ELR (cell line): ENCODE measurements at places on chromosomes 5 and 9.
A peak's percentile ranks its signal among the peaks of the same experiment; 100 is the strongest.

- no peak for DNase-seq
Measured at GRCh38 chr5:74173241-74173640, 467.3 kb downstream of the ENC1 start.

GRCh38 chr5:124581738-124582560 lies 164.5 kb downstream of the ZNF608 start:
- no peak for DNase-seq

DNA sequence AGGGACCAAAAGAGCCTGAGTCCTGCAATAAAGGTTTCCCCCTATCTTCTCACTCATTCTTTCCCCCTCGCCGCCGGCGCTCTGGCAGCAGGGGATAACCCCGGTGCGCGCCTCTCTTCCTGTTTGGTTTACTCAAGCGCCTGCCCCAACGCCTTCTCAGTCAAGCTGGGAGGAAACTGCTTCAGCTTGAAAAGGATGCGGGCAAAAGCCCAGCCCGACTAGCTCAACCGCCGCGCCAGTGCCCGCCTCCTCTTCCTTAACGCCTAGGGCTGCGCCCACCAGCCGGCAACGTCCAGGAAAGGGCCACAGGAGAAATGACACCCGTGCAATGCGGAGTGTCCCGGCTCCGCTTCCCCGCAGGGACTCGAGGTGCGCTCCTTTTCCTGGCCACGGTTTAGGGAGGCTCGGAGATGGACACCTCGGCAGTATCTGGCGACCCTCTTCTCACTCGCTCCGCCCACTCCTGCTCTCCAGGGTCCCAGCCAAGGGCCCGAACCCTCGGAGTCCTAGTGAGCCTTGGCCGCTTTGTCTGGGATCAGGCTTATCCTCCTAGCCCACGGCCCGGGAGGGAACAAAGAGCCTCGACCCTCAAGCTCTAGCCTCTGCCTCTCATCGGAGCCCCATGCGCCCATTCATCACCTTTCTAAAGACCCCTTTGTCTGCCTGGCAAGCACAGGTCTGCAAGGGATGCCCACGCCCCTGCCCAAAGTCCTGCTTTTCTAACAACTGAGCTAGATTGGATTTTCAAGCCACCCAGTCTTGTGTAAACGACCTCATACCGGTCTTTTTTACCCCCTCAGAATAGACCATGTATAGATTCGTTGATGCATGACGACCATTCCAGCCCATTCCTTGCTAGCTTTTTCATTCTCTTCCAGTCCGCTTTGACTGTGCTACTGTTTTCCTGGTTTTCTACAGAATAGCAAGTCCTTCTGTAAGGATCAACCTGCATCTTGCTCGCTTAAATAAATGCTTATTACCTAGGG lies 2.0 kb downstream of the ST8SIA4 start:
- DNase-seq = peak; percentile 85

DNA sequence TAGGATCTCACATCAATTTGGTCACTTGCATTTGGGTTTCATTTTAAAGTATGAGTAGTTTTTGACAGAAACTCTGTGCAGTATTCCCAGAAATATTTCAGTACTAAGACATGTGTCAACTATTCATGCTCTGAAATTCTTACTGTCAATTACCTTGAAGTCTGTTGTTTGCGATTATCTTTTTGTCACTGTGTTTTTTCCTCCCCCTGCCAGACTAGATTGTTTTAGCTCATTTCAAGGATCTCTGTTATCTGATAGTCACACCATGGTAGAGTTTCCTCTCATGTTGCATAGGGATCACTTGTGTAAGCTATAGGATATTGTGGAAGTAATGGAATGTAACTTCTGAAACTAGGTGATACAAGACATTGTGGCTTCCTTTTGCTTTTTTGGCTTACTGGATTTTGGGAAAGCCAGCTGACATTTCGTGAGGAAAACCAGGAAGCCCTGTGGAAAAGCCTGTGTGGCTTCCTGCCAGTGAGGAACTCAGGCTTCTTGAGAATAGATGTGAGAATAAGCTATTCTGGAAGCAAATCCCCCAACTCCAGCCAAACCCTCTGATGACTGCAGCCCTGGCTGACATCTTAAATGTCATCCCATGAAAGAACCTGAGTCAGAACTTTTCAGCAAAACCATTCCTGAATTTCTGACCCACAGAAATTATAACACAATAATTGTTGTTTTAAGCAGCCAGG lies 122.2 kb downstream of the FGF10 start:
- DNase-seq = no peak

DNA sequence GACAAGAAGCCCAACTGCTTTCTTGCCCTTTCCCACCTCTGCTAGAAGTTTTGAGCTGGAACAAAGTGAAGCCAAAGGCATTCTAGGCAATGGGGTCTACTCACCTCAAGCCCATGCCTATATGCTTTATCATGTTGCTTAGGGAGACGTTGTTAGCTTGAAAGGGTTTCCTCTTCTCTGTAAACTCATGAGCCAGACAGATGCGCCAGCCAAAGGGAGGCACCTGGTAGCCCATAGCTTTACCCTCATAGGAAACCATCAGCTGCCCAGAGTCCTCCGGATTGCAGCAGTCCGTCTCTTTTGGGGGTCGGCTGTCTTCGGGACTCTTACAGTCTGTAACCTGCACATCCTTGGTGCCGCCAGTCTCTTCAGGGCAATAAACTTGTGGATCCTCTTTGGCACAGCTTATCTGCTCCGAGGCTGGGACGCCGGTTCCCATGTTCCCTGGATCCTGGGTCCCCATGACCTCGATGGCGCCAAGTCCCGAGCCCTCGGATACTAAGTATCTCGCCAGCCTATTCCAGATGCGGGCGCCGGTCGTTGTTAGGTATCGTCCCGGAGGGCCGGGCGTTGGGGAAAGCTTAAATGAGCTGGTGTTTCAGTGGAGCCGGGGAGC lies 678 bp downstream of the GBA2 start:
- peak; percentile 43 for DNase-seq

DNA sequence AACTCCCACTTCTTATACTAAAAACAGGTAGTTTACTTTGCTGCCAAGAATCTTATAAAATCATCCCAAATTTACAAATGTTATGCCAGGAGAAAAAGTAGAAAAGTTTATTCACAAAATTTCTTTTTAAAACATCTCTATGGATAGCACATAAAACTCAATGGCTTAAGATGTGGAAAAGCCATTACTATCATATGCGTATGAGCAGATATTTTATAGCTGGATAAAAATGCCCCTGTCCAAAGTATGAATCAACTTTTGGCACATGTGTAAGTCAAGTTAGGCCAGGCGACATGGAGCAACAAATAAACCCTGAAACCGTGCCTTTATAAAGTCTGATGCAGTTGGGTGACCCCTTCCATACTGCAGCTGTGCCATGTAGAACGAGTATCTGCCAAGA lies 38.6 kb upstream of the FBP1 start:
- no peak for DNase-seq

- DNase-seq = peak; percentile 14
Measured at GRCh38 chr5:131068893-131069643, 96.0 kb downstream of the HINT1 start.

DNA sequence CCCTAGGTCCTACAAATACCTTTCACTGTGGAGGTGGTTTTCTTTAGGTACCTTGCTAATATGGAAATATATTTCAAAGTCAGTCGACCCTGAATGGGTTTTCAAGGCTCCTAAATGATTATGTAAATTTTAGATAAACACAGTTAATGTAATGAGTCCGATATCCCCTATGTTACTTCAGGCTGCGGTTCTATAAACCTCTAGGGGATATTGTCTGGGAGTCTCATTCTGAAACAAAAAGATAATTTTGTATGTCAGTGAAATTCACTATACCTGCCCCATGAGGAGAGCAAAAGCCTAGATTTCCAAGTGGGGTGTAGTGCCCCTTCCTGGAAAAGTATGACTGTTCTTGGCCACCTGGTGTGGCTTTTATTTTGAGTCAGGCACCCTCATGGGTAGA lies 377.3 kb downstream of the ICE1 start:
- no peak for DNase-seq

GRCh38 chr5:10579536-10580521 lies 16.0 kb downstream of the ANKRD33B start:
- no peak for DNase-seq

GRCh38 chr5:133497608-133498348 lies 114.6 kb downstream of the FSTL4 start:
- DNase-seq = no peak

- no peak for DNase-seq
Measured at GRCh38 chr5:170464280-170465127, 39.3 kb upstream of the KCNIP1 start.

DNA sequence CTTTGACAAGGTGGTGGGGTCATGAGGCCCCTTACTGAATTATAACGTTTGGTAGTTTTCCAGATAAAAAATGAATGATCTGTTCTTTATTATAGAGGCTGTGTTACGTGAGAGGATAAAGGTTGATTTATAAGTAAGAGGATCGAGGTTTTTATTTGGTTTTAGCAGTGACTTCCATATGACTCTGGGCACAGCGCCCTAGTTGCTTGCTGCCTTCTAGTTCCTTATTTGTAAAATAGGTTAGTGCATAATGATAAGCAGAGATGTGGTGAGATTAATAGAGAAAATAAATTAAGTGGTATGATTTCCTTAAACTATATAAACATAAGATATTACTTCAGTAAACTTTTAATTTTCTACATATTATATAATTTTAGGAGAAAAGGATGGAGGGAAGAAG lies 29.8 kb downstream of the MRRF start:
- no peak for DNase-seq

- DNase-seq = no peak
Measured at GRCh38 chr5:169243651-169244422, 57.1 kb downstream of the SLIT3 start.

DNA sequence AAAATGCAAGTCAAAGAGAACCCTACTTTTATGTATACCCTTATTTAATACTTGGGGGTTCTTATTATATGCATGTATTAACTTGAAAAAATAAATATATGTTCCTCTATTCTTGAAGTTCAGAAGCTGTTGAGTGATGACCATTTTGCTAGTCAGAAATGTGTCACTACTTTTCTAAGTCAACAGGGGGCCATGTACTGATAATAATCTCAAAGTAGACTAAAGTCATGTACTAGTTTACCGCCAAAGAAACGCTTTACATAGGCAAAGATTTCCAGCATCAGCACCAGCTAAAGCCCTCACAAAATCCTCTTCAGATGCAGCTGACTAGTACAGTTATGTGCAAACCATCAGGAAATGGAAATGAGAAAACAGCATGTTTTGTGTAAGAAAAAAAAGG lies 5.7 kb upstream of the BHMT start:
- peak; percentile 18 for DNase-seq

DNA sequence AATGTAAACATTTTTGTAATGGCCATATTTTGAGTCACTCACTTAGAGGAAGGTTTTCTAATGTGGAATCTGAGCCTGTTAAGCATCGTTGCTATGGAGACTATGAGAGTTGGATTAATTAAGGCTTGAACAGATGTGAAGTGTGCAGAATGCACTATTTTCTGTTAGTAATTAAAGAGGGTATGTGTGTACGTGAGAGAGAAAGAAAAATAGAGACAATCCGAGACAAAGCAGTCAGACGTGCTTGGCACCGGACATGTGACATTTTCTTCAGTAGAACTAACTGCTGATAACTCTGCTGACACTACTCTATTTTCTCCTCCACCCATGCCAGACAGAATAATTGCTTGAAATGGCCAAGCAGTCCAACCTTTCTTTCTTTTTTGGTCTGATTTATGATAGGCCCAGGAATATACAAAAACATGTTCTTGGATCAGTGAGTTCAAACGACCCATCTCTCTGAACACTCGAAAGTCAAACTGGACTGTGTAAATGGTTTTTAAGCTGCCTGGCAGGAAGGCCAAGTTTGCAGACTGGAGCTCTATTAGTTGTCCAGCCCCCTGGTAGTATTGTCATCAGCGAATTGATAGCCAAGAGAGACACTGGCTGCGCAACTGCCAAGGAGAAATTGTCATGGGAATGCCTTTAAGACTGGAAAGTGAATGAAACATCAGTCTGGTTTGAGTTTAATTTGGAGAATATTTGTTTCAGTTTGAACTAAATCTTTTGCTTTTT lies 322.1 kb downstream of the ARHGEF28 start:
- no peak for DNase-seq

DNA sequence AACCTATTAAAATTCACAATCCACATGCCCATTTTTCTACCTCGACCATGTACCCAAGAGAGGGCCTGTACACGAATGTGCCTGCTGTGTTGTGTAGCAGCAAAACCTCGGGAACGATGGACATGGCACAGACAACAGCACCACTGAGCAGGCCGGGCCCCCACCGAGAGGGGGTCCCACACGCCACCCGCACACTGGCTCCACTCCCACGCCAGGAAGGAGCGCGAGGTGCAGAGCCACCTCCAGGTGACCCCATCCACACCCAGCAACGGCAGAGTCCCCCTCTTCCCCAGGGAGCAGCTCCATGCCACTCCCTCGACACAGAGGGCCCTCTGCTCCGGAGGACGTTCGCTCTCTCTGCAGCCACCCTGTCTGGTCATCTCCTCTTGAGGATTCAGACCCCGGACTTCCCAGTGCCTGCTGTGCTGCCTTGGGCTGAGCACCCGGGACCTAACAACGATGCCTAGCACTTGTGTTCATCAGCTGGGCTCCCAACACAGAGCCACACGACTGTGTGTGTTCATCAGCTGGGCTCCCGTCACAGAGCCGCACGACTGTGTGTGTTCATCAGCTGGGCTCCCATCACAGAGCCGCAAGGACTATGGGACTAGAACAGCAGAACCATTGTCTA lies 25.3 kb upstream of the ADAMTS2 start:
- DNase-seq = no peak

DNA sequence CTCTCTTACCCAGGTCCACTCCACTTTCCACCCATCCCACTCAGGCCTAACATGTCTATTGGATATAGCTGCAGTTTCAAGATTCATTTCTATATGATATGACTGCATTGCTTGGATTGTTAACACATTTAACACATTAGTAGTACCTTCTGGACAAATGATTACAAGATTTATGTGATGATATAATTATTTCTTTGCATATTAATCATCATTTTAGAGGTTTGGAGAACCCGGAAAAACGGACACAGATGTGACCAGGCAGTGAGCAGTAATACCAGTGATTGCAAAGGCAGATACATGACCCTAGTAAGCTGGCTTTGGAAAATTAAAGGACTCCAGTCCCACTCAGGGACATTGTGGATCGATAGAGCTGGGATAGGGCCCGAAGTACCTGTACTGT lies 103.8 kb downstream of the PRR16 start:
- DNase-seq = no peak

GRCh38 chr9:126705767-126706697 lies 92.3 kb downstream of the LMX1B start:
- DNase-seq = peak; percentile 43

GRCh38 chr5:82785882-82786509 lies 291.2 kb downstream of the TMEM167A start:
- no peak for DNase-seq

GRCh38 chr5:149429839-149430721 lies 51.0 kb upstream of the IL17B start:
- DNase-seq = no peak
